ENCODE measurements at places on chromosomes 1 and 21.

DNA sequence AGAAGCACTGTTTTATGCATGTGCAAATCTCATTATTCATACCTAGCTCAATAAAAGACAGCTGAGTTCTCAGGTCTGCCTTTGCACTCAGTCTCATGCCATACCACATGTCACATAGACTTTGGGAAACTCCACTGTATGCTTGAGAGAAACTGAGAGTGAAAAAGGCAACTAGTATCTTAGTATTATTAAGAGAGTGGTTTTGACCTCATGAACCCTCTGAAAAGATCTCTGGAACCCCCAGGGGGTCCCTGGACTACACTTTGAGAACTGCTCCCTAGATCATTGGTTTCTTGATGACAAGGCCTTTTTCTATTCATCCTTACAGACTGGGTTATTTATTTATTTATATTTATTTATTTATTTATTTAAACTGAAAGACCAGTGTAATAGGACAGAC is 3.7 kb upstream of the RHEX start:
- no peak for DNase-seq

- DNase-seq: peak; percentile 77
These were observed 84.7 kb downstream of the DISP3 start for GRCh38 chr1:11563560-11564069.

DNA sequence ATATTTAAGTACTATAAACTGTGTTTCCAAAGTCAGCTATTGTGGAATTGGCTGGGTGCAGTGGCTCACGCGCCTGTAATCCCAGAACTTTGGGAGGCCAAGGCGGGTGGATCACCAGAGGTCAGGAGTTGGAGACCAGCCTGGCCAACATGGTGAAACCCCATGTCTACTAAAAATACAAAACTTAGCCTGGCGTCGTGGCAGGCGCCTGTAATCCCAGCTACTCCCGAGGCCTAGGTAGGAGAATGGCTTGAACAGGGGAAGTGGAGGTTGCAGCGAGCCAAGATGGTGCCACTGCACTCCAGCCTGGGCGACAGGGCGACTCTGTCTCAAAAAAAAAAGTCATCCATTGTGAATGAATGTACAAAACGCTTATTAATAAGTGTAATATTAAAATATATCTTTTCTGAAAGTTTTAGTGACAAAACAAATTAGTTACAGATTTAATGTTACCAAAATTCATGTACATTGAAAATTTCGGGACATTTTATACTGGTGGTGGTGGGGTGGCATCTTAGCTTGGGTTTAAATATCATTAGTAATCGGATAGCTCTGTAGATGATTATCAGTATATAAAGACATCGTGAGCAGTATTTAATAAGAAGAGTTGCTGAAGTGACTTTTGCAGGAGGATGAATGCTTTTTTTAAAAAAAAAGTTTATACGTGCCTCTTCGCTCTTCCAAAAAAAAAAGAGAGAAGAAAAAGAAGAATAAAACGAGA is 503 bp upstream of the SRSF11 start:
- DNase-seq: no peak

DNA sequence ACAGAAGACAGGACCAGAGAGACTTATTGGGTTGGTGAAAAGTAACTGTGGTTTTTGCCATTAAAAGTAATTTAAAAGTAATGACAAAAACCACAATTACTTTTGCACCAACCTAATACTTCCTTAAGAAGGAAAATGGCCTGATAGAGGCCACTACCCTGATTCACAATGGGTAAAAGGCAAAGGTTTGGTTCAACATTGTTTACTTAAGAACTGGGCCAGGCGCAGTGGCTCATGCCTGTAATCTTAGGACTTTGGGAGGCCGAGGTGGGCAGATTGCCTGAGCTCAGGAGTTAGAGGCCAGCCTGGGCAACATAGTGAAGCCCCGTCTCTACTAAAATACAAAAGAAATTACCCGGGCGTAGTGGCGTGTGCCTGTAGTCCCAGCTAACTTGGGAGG is 48.2 kb upstream of the RCOR3 start:
- no peak for DNase-seq

DNA sequence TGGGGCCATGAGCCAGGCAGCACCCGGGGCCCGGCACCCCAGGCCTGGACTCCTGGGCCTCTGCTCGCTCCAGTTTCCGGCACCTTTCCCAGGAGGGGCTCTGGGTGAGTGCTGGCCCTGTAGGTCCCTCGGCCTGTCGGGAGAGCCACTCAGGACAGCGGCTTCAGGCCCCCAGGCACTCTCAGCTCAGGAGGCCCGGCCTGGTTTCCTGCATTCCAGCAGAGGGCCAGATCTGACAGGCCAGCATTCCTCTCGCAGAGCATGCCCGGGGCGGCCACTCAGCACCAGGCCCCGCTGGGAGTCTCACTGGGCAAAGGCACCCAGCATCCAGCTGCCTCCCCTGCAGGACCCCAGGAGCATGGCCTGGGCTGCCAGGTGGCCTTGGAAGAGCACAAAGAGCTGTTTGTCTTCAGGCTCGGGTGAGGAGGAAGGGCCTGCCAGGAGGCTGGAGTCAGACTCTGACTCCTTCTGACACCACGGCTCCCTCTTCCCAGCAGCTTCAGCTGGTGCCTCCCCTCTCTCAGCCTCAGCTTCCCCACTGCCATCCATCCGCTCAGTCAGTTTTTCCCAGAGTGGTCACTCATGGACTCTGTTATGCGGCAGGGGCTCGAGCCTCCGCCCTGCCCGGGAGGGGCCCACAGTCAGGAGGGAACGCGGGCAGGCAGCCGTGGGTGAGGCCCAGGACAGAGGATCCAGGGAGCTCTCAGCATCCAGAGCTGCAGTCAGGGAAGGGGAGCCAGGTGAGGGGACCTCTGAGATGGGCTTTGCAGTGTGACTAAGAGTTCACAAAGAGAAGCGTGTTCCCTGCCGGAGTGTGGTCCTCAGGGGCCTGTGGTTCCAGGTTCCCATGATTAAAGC is 51.7 kb downstream of the WNT9A start:
- DNase-seq: no peak
